ENCODE measurements at places on chromosomes 13 and 19. TPM values are rescaled to one million over a fixed set of nuclear protein-coding genes. Genes with fewer than 3 reads are reported as not detected.

The ZNF30 gene
- 2.3 TPM for total RNA-seq

The C19orf12 gene
- total RNA-seq, result 12.9 TPM

The NLRP8 gene
- not detected for total RNA-seq

The PSG5 gene
- total RNA-seq, result 0.44 TPM

The ELAVL3 gene
- total RNA-seq, result not detected

GRCh38 chr19:9014803-9015202 lies 4.6 kb upstream of the MUC16 start:
- DNase-seq, result no peak
- no peak overlapping the region for H3K27ac ChIP-seq
- H3K36me3 ChIP-seq, result no peaks in the 10 kb centered on the region
- H3K4me1 ChIP-seq, result no peaks in the 10 kb centered on the region

DNA sequence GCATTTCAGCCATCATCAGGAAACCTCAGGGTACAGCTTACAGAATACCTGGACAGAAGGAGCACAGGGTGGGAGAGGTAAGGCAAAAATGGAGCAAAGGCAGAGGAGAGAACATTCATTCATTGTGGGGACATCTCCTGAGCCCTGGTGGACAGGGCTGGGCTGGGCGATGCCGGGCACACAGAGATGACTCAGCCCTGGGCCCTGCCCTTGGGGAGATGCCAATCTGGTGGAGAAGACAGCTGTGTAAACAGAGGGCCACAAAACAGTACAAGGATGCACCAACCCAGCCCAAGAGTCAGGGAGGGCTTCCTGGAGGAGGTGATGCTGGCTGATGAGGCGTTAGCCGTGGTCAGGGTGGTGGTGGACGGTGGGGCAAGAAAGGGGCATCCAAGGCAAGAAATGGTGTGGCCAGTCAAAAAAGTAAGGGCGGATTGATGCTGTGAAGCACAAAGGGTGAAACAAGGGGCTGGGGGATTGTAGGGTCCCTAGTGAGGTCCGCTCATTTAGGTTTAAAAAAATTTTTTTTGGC lies 3.6 kb upstream of the HAS1 start:
- H3K4me1 ChIP-seq, result no peaks in the 10 kb centered on the region
- H3K36me3 ChIP-seq, result no peaks in the 10 kb centered on the region
- H3K27ac ChIP-seq, result no peak overlapping the region
- no peak for DNase-seq

- H3K27ac ChIP-seq, result no peak overlapping the region
- H3K36me3 ChIP-seq, result no peaks in the 10 kb centered on the region
- H3K27me3 ChIP-seq, result no peaks in the 10 kb centered on the region
- H3K4me3 ChIP-seq, result no peak overlapping the region
Measured at GRCh38 chr19:51466723-51467122, 8.5 kb upstream of the SIGLEC8 start.

- H3K4me3 ChIP-seq, result no peak overlapping the region
- H3K36me3 ChIP-seq, result no peaks in the 10 kb centered on the region
- H3K4me1 ChIP-seq, result no peaks in the 10 kb centered on the region
- no peak overlapping the region for H3K27ac ChIP-seq
- no peaks in the 10 kb centered on the region for H3K27me3 ChIP-seq
- no peak for DNase-seq
Measured at GRCh38 chr19:51807111-51807701, 12.2 kb downstream of the FPR3 start.

DNA sequence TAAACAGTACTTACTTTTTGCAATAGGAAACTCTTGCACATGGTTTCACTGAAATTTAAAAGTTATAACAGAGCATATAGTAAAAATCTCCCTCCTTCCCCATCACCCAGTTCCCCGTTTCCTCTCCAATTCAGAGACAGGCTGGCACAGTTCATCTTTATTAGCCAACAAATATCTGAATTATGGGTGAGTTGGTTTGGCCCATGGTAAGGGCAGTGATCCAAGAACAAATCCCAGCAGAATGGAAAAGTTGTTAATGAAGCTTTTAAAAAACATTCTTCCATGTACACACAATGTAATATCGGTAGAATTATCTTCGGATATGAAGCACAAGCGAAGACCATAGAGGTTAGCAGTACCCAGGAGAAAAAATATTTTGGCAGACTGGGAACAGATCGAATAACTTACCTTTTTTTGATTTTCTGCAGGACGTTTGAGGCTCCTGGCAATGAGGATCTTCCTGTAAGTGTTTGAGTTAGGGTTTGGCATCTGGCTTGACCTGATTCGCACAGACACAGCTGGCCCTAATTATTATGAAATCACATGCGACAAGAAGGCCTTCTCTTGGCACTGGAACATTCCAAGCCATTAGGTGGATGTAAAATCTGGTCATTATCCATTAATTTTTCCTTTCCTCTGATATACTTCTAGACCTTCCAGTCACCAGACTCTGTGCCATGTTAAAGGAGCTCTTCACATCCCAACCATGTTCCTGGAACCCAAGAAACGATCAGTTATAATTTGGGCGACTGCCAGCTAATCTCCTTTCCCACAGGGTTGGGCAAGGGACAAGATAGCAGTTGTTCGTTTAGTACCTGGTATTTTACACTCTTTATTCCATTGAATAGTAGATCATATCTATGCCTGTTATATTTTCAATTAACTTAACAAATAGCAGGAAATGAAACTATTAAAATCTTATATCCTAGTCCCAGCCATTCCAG lies 139.4 kb upstream of the TSC22D1 start:
- no peak for DNase-seq
- no peaks in the 10 kb centered on the region for H3K36me3 ChIP-seq
- H3K27me3 ChIP-seq, result no peaks in the 10 kb centered on the region
- no peak overlapping the region for H3K4me3 ChIP-seq
- no peak overlapping the region for H3K27ac ChIP-seq

- no peaks in the 10 kb centered on the region for H3K27me3 ChIP-seq
- H3K36me3 ChIP-seq, result no peaks in the 10 kb centered on the region
- H3K4me3 ChIP-seq, result no peak overlapping the region
Measured at GRCh38 chr19:58571575-58571947, 1.6 kb downstream of the MZF1 start.

GRCh38 chr13:95432141-95432540 lies 120.4 kb upstream of the CLDN10 start:
- no peaks in the 10 kb centered on the region for H3K4me1 ChIP-seq
- DNase-seq, result no peak
- no peak overlapping the region for H3K27ac ChIP-seq
- H3K27me3 ChIP-seq, result no peaks in the 10 kb centered on the region

GRCh38 chr13:98346904-98347636 lies 170.0 kb upstream of the RNF113B start:
- DNase-seq, result no peak
- H3K36me3 ChIP-seq, result no peaks in the 10 kb centered on the region
- H3K27ac ChIP-seq, result no peak overlapping the region
- H3K4me3 ChIP-seq, result no peak overlapping the region
- no peaks in the 10 kb centered on the region for H3K27me3 ChIP-seq

DNA sequence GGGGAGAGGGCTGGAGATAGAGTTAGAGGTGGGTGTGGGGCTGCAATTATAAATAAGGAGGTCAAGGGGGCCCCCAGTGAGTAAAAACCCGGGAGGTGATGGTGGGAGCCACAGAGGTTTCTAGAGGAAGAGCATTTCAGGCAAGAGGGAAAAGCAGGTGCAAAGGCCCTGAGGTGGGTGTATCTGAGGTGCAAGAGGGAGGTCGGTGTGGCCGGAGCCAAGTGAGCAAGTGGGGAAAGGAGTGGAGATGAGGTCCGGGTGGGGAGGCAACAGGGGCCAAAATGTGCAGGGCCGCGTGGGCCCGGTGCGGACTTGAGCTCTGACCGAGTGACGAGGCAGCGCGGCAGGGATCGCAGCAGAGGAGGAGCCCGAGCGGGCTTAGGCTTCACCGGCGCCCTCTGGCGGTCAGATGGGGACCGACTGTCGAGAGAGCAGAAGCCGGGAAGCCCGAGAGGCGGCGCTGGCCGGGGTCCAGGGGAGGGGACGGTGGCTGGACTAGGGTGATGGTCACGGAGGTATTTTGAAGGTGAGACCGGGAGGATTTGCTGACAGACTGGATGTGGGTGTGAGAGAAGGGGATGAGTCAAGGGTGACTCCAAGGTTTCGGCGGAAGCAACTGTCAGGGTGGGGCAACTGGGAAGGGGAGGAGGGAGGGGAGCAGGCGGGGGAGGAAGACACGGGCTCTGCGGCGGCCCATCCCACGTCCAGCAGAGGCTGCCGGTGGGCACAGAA lies 17.7 kb upstream of the SPACA4 start:
- H3K36me3 ChIP-seq, result no peaks in the 10 kb centered on the region
- peak; percentile 84 for DNase-seq
- no peak overlapping the region for H3K27ac ChIP-seq

DNA sequence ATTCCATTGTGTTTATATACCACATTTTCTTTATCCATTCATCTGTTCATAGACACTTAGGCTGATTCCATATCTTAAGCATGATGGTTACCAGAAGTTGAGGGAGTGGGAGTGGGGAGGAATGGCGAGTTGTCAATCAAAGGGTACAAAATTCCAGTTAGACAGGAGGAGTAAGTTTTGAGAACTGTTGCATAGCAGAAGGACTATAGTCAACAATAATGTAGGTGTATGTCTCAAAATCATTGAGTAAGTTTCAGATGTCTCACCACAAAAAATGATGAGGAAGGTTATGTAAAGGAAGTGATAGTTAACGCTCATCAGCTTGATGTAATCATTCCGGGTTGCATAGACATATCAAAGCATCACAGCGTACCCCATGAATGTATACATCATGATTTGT lies 4.6 kb upstream of the UBL3 start:
- peaks cover 11% of the 10 kb centered on the region for H3K4me1 ChIP-seq
- no peak overlapping the region for H3K4me3 ChIP-seq
- no peaks in the 10 kb centered on the region for H3K27me3 ChIP-seq
- DNase-seq, result no peak
- H3K36me3 ChIP-seq, result no peaks in the 10 kb centered on the region

- H3K27ac ChIP-seq, result no peak overlapping the region
- H3K27me3 ChIP-seq, result no peaks in the 10 kb centered on the region
Measured at GRCh38 chr13:108947551-108948030, 318.2 kb downstream of the MYO16 start.

DNA sequence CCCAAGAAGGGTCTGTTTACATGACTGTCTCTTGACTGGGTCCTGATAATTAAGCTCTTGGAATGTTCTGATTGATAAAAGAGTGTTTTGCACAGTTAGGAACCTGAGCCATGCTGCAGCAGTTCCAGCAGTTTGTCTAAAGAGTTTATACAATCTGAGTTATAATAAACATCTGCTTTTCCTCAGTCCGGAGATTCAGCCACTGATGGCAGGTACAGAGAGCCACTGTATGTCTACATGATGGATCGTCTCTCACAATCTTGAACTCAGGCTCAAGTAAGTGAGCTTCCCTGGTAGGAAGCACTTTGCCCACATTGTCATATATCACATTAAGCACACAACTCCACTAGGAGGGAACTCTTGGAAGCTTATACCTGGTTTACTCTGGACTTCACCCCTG lies 84.3 kb downstream of the UGGT2 start:
- H3K27me3 ChIP-seq, result no peaks in the 10 kb centered on the region
- H3K36me3 ChIP-seq, result no peaks in the 10 kb centered on the region

DNA sequence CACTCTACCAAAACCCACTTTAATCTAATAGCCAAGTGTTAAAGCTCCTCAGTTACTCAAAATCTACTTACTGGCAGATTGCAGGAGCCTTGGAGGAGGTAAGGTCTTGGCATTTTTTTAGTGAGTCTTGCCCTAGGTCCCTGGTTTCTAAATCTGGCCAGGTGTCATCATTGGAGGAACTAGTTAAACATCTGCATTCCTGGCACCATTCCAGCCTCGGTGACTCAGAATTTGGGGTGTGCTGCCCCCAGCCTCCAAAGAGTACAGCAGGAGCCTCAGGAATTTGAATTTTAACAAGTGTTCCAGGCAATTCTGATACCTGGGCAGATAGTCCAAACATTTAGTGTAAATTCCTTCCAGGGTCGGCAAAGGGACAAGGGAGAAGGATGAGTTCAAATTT lies 37.4 kb downstream of the KLF5 start:
- H3K27ac ChIP-seq, result no peak overlapping the region
- H3K4me3 ChIP-seq, result no peak overlapping the region
- DNase-seq, result no peak
- no peaks in the 10 kb centered on the region for H3K36me3 ChIP-seq
- H3K27me3 ChIP-seq, result no peaks in the 10 kb centered on the region
- no peaks in the 10 kb centered on the region for H3K4me1 ChIP-seq

DNA sequence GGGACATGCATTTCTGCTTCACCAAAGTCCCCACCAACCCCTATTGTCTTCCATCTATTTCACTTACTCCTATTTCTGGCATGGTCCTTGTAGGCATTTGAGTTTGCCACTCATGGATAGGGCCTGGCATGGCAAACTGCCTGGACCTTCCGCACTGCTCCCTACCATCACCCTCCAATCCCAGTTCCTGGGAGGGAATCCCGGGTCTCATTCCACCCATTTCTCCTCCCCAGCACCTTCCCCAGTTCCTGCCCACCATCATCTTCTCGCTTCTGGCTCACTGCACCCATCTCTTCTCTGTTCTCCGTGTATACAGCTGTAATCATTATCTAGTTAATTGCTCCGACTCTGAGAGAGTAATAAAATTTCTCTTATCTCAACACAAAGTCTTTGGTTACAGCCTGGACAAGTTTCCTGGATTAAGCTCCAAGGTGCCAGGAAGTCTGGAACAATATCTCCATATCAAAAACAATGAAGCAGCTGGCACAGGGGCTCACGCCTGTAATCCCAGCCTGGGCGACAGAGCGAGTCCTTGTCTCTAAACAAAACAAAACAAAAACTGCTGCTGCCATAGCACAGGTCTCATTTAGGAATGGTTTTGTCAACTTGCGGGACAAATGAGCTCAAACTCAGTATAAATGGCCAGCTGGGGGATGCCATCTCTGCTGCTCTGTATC lies 17.0 kb upstream of the COX7A1 start:
- no peak overlapping the region for H3K4me3 ChIP-seq
- H3K36me3 ChIP-seq, result no peaks in the 10 kb centered on the region
- no peak for DNase-seq
- no peak overlapping the region for H3K27ac ChIP-seq

GRCh38 chr19:32646556-32646955 lies 28.4 kb downstream of the ANKRD27 start:
- H3K4me3 ChIP-seq, result no peak overlapping the region
- H3K4me1 ChIP-seq, result no peaks in the 10 kb centered on the region
- no peak overlapping the region for H3K27ac ChIP-seq

DNA sequence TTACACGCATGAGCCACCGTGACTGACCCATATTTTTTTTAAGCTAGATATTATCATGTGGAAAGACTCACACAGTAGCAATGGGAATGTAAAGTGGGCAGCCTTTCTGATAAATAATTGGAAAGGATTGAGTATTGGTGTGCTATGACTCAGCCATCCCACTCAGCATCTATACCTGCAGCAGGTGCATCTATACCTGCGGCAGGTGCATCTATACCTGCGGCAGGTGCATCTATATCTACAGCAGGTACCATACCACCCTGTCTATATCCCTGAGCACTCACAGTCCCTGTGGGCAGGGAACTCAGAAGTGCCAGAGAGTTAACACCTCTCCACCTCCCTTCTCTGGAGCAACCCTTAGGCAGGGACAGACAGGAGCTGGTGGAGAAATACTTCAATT lies 5.2 kb upstream of the LRRC8E start:
- H3K36me3 ChIP-seq, result no peaks in the 10 kb centered on the region
- no peak overlapping the region for H3K27ac ChIP-seq
- no peak for DNase-seq
- H3K4me3 ChIP-seq, result no peak overlapping the region

All from pancreas (tissue), 10 donors.